ENCODE measurements at places on chromosomes 4 and X.

DNA sequence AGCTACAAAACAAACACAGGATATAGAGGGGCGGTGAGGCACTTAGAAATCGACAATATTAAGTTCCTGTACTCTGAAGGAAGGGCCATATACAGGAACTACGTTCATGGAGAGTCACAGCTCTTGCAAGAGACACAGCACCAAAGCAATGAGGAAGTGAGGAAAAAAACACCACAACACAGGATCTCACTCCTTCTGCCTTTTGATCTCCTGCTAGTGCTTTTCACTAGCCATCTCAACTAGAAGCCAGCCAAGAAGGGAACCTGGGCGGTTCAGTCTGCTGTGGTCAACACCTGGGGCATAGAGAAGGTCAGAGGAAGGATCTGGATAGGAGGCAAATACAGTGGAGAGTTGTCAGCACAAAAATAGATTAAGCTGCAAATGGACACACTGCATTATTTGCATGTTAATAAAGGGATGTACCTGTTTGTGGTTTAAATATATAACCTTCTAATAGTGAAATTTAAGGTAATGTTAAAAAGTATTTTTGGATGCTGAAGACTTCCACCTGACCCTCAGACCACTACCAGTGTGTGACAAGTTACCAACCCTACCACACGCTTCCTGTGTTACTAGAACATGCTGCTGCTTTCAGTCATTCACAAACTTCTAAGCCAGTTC, 104.6 kb downstream of the DTHD1 start:
- H3K36me3 ChIP-seq = no peaks in the 10 kb centered on the region
- H3K4me3 ChIP-seq = no peak overlapping the region
- no peaks in the 10 kb centered on the region for H3K27me3 ChIP-seq
- no peaks in the 10 kb centered on the region for H3K4me1 ChIP-seq
- H3K27ac ChIP-seq = no peak overlapping the region

DNA sequence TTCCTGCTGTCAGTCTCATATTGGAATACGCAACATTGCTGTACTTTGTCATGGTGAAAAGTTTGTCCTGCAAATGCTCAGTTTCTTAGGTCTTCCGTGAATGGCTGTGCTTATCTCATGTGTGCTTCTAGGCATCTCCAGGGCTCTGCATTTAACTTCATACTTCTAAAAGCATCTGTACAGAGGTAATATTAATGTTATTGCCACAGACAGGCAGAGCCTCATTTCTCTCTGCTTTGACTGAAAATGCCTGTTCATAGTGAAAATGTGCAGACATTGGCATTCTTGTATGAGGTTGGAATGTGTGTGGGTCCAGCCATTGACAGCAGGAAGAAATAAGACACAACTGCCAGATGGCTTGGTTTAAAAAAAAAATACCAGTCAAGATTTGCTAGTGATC, 140.1 kb upstream of the TTC29 start:
- no peak overlapping the region for H3K27ac ChIP-seq
- DNase-seq = no peak
- peaks cover 14% of the 10 kb centered on the region for H3K4me1 ChIP-seq
- no peaks in the 10 kb centered on the region for H3K36me3 ChIP-seq
- no peaks in the 10 kb centered on the region for H3K27me3 ChIP-seq
- H3K4me3 ChIP-seq = no peak overlapping the region

GRCh38 chrX:96909291-96909690, 25.6 kb downstream of the RPA4 start:
- H3K4me1 ChIP-seq = no peaks in the 10 kb centered on the region
- no peaks in the 10 kb centered on the region for H3K36me3 ChIP-seq
- H3K27me3 ChIP-seq = no peaks in the 10 kb centered on the region
- no peak overlapping the region for H3K27ac ChIP-seq
- no peak for DNase-seq

- H3K27me3 ChIP-seq = no peaks in the 10 kb centered on the region
- H3K4me1 ChIP-seq = no peaks in the 10 kb centered on the region
- H3K36me3 ChIP-seq = no peaks in the 10 kb centered on the region
- no peak overlapping the region for H3K27ac ChIP-seq
- H3K4me3 ChIP-seq = no peak overlapping the region
Observed at GRCh38 chr4:80586716-80587115, 251.2 kb downstream of the CFAP299 start.

- no peaks in the 10 kb centered on the region for H3K36me3 ChIP-seq
- H3K4me3 ChIP-seq = no peak overlapping the region
- H3K27ac ChIP-seq = no peak overlapping the region
- peaks cover 3% of the 10 kb centered on the region for H3K4me1 ChIP-seq
- DNase-seq = no peak
Observed at GRCh38 chr4:163703251-163703650, 208.8 kb downstream of the TMA16 start.

DNA sequence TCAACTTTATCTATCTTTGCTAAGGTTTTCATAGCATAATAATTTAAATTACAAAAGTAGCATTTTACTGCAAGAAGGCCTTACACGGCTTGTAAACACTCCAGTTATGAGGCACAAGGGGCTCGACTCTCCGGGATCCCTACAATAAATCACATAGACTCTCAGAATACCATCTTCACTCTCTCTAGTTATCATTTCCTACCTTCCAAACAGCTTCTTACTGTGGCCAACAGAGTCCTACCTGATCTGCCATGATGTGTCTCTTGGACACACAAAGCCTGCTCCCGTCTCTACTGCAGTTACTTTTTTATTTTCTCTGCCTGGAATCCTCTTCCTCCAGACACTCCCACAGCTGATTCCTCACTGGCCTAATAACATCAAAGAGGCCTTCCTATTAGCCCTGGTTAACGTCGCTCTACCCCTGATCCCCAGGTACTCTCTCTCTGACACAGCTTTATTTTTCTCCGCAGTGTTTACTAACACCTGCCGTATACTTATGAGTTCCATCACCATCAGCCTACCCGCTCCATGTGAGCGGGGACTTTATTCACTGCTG, 559.6 kb upstream of the DIPK2B start:
- peaks cover 12% of the 10 kb centered on the region for H3K36me3 ChIP-seq
- no peak for DNase-seq
- no peak overlapping the region for H3K4me3 ChIP-seq
- H3K4me1 ChIP-seq = peaks cover 53% of the 10 kb centered on the region

- H3K36me3 ChIP-seq = no peaks in the 10 kb centered on the region
- H3K4me3 ChIP-seq = no peak overlapping the region
- no peak for DNase-seq
- H3K27ac ChIP-seq = no peak overlapping the region
Observed at GRCh38 chr4:8372506-8372905, 68.0 kb downstream of the ACOX3 start.

DNA sequence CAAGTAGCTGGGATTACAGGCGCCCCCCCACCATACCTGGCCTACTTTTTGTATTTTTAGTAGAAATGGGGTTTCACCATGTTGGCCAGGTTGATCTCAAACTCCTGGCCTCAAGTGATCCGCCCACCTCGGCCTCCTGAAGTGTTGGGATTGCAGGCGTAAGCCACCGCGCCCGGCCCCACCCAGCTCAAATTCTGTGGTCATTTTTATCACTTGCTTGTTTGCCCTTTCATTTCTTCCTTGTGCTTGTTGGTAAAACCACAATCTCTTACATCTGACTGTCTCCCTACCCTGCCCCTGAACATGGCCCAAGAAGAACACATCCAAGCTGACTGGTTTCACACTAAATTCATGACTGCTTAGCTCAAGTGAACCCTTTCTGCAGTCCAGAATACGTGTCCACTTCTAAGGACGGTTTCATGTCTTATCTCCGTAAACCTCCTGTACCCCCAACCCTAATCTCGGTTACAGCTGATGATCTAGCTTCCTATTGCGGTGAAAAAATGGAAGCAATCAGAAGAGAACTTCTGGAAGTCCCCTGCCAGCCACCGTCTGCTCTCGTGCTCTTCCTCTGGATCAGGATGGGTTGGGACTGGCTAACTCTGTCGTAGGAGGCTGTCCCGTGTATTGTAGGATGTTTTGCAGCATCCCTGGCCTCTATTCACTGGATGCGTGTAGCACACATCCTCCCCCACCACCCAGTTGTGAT, 5.4 kb upstream of the RS1 start:
- H3K36me3 ChIP-seq = no peaks in the 10 kb centered on the region
- H3K27me3 ChIP-seq = no peaks in the 10 kb centered on the region
- DNase-seq = no peak
- H3K4me3 ChIP-seq = no peak overlapping the region

GRCh38 chrX:39195156-39195555, 393.9 kb downstream of the MID1IP1 start:
- peaks cover 3% of the 10 kb centered on the region for H3K27me3 ChIP-seq
- DNase-seq = no peak
- no peaks in the 10 kb centered on the region for H3K36me3 ChIP-seq

- DNase-seq = no peak
- H3K36me3 ChIP-seq = peaks cover 11% of the 10 kb centered on the region
- H3K27me3 ChIP-seq = no peaks in the 10 kb centered on the region
- no peak overlapping the region for H3K4me3 ChIP-seq
Observed at GRCh38 chrX:65750674-65751469, 83.4 kb downstream of the MSN start.

GRCh38 chrX:30982467-30982866, 89.4 kb downstream of the FTHL17 start:
- no peak for DNase-seq
- H3K4me3 ChIP-seq = no peak overlapping the region
- no peak overlapping the region for H3K27ac ChIP-seq
- peaks cover 7% of the 10 kb centered on the region for H3K4me1 ChIP-seq
- H3K36me3 ChIP-seq = no peaks in the 10 kb centered on the region

DNA sequence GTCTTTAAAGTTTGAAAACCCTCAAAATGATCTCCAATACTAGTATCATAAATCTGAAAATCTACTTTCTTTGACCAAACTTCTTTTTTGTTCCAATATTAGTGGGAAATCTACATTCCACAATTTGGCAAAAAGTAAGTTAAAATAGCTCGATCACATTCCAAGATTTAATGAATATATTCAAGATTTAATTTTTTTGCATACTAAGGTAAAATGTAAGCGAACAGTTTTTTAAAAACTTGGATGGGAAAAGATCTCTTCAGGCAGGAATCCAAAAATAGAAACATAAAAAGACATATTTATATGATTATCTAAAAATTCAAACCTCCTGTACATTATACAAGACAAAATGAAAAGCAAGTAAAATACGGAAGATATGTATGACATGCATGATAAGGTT, 31.2 kb downstream of the CNOT6L start:
- H3K27ac ChIP-seq = no peak overlapping the region
- no peak overlapping the region for H3K4me3 ChIP-seq
- H3K36me3 ChIP-seq = no peaks in the 10 kb centered on the region
- H3K27me3 ChIP-seq = no peaks in the 10 kb centered on the region

- no peak overlapping the region for H3K4me3 ChIP-seq
- no peaks in the 10 kb centered on the region for H3K36me3 ChIP-seq
- H3K27me3 ChIP-seq = no peaks in the 10 kb centered on the region
Observed at GRCh38 chr4:44522761-44523445, 74.3 kb upstream of the KCTD8 start.

DNA sequence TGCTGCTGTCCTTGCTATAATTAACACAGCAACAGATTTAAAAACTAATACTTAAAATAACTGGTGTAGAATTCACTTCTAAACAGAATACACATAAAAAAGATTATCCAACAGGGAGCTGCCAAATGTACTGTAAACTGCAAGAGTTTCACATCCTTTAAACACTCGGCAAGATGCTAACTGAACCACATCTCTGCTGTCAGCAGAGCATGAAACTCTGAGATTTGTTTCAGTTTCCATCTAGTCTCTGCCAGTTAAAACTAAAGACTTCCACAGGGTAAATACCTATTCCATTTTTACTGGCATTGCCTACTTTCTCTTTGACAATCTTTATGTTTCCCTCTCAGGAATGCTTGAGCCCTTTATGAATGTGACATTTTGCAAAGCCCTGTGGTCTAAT, 127.7 kb downstream of the SLC7A11 start:
- H3K4me1 ChIP-seq = peaks cover 52% of the 10 kb centered on the region
- no peaks in the 10 kb centered on the region for H3K27me3 ChIP-seq
- no peak for DNase-seq

GRCh38 chr4:176660561-176660960, 132.2 kb downstream of the VEGFC start:
- DNase-seq = peak; percentile 20
- H3K4me3 ChIP-seq = no peak overlapping the region
- no peaks in the 10 kb centered on the region for H3K27me3 ChIP-seq
- no peaks in the 10 kb centered on the region for H3K36me3 ChIP-seq

- no peak for DNase-seq
- H3K36me3 ChIP-seq = peaks cover 4% of the 10 kb centered on the region
- H3K4me3 ChIP-seq = no peak overlapping the region
- no peaks in the 10 kb centered on the region for H3K27me3 ChIP-seq
Observed at GRCh38 chrX:50075630-50076339, 125.0 kb downstream of the AKAP4 start.

DNA sequence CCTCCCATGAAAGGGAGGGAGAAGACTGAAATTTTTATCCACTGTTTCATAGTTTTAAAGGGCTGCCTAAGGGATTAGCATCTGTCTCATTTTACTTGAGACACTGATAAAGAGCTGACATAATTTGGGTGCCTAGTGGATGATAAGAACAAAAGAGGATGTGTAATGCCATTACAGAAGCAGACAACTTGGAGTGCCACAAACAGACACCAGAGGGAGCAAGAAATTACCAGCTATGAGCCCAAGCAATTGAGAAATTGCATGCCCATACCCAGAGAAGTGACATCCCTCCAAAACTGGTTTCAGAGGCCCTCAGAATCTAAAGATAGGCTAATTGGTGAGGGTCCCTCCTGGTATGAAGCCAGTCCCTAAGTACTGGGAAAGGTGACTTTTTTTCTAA, 38.5 kb upstream of the POU3F4 start:
- no peak overlapping the region for H3K27ac ChIP-seq
- peak; percentile 20 for DNase-seq
- H3K4me1 ChIP-seq = no peaks in the 10 kb centered on the region
- H3K36me3 ChIP-seq = peaks cover under 1% of the 10 kb centered on the region
- no peak overlapping the region for H3K4me3 ChIP-seq

DNA sequence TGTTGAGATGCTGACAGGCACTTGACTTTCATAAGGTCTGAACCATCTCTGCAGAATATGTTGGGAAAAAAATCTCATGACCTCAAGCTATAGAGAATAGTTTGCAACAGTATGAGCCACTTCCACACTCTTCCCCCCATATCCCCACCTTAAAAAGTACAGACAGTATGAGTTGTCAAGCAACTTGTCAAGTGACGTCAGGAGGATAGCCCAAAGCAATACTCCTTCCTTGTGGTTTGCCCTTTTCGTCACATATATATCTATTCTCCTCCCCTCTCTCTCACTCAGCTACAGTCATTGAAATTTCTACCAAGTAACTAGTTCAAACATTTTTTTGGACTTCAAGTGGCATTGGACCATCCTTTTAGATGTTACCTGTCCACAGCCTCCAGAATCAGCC, 67.7 kb downstream of the MCF2 start:
- H3K4me1 ChIP-seq = peaks cover 13% of the 10 kb centered on the region
- no peak overlapping the region for H3K4me3 ChIP-seq
- H3K27ac ChIP-seq = no peak overlapping the region
- no peaks in the 10 kb centered on the region for H3K36me3 ChIP-seq

DNA sequence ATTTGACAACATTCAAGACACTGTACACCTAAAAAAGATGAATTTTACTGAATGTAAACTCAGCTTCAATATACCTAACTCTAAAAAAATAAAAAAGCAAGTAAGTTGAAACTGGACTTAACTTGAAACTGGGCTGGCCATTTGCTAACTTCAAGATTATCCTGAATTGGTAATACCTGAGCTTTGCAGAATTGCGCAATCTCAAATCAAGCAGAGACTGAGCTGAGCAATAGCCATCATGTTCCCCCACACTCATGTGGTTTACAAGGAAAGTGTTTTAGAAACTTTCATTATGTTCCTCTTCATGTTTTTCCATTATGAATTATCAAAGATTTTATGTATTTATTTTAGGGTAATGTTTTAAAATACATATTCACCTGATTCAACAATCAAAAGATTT, 38.7 kb downstream of the ANXA5 start:
- H3K36me3 ChIP-seq = no peaks in the 10 kb centered on the region
- H3K4me1 ChIP-seq = no peaks in the 10 kb centered on the region
- H3K27me3 ChIP-seq = no peaks in the 10 kb centered on the region
